ENCODE measurements at places on chromosomes 16 and 17. TPM values are rescaled to one million over a fixed set of nuclear protein-coding genes. Genes with fewer than 3 reads are reported as not detected.

DNA sequence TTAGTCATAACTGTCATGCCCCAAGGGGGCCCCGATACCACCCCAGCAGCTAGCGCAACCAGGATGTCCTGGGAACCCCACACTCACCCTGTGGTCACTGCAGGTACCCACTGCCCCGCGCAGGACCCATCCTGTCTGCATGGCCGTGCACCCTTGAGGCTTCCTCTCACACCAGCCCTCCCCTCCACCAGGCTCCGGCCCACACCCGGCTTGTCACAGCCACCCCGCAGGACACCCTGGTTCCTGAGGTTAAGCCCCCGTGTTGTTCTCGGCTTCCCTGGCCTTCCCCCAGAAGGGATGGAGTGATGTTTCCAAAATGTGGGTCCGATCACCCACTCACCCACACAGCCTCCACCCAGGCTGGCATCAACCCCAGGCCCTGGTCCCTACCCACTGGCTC, 7.5 kb downstream of the DNASE1L2 start:
- DNase-seq: no peak

GRCh38 chr16:69564845-69565670, 708 bp upstream of the NFAT5 start:
- DNase-seq: no peak

- no peak for DNase-seq
Observed at GRCh38 chr17:973053-973452, 6.5 kb downstream of the NXN start.

DNA sequence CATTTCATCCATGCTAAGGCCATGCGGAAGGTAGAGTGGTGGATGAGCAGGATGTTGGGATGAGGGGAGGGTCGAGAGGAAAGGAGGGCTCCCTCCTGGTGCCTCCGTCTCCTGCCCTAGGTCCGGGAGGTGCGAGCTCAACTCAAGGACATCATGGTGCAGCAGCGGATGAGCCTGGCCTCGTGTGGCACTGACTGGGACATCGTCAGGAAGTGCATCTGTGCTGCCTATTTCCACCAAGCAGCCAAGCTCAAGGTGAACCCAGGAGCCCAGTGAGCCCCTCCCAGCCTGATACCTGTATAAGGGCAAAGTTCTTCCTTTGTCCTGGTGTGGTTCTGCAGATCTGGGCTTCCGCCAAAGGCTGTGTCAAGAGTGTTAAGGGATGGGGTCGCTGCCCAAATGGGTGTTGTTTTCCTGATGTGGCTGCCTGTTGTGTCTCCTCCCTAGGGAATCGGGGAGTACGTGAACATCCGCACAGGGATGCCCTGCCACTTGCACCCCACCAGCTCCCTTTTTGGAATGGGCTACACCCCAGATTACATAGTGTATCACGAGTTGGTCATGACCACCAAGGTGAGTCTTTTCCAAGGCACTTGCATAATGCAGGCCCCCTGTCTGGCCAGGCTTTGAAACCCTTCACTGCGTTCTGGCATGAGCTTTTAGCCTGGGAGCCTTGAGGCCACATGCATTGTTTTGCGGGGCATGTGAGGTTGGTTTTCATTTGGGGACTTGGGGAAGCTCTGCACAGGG, 14.9 kb downstream of the DHX38 start:
- DNase-seq: no peak

DNA sequence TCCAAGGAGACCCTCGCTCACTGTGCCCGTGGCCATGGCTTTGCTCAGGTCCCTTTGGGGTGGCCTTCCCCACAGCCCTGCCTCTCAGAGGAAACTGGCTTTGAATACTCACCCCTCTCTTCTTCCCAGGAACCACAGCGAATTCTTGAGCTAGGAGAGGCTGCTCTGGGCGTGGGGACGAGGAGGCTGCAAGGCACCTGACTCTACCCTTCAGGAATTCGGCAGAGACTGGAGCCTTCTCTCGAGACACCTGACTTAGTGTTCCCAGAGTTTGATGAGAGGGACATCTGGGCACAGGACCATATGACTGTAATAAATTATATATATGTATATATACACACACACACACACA, 6.2 kb downstream of the LLGL2 start:
- DNase-seq: no peak

DNA sequence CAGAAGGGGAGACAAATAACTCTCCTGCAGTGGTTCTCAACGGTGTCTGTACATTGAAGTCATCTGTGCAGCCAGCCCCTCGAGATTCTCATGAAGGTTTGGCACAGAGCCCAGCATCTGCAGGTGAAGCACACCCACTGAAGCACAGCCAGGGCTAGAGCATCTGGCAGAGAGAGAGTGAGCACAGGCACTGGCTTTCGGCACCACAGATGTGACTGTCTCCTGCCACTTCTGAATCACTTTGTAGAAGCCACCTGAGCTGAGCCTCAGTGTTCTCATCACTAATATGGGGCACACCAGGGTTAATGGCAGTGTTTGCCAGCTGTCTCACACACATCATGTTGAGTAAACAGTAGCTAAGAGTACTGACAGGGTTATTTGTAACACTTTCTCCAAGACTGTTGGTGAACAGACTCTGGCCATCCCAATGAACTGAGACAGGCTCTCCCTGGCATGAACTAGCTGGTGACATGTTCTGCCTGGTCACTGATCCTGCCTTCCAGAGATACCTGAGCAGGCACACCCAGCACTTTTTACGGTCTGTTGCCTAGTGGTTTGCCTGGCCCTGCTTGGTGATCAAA, 10.9 kb downstream of the HSPB9 start:
- no peak for DNase-seq

- no peak for DNase-seq
Observed at GRCh38 chr17:79541056-79541850, 69.6 kb downstream of the RBFOX3 start.

DNA sequence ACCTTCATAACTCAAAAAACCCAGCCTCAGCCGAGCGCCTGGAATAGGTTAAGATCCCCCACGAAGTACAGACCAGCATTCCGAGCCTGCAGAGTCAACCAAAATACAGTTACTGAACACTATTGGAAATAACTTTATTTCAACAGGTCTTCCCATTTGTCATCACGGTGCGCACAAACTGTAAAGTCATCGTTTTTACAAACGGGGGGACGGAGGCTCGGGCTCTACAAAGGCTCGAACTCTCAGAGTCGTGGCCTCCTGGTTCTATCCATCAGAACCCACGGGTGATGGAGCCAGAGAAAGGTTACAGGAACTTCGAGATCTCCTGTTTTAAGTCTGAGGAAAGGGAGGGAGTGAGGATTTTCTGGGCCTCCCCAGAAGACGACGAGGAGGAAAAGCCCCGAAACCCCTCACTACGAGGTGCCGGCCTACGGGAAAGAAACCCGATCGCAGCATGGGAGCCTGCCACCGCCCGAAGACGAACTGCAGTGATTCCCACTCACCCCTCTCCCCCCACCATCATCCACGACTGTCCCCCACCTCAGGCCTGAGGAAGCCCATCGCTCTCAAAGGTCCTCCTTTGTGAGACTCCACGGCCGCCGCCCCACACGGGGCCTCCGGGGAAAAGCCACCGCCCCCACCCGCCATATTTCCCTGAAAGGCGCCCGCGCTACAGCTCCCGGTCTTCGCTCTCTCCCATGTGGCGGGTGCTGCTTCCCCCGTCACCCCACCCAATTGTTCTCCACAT, 917 bp downstream of the YWHAE start:
- no peak for DNase-seq

DNA sequence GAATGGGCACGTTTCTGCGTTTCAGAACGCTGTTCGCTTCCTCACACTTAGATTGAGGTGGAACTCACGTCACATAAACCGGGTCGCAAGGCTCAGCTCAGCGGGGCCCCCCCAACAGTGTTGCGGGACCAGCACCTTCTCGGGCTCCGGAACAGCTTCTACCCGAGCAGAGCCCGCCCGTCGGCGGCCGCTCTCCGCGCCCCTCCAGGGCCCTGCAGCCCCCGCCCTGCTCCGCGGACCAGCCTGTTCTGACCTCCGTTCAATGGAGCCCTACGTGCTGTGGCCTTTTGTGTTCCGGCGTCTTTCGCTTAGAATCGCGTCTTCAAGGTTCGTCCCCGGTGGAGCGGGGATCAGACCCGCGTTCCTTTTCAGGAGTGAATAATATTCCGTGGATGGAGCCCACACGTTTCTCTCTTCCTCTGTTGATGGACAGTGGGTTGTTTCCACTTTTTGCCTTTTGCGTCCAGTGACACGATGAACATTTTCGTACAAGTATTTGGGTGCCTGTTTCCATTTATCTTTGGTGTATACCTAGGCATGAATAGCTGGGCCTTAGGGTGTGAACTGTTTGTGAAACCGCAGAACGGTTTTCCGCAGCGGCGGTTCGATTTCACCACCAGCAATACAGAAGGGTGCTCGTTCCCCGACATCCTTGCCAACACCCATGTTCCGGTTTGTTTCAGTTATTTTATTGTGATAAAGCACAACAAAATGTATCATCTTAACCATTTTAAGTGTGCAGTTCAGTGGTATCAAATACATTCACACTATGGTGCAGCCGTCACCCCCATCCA, 2.3 kb upstream of the SLC22A31 start:
- no peak for DNase-seq

DNA sequence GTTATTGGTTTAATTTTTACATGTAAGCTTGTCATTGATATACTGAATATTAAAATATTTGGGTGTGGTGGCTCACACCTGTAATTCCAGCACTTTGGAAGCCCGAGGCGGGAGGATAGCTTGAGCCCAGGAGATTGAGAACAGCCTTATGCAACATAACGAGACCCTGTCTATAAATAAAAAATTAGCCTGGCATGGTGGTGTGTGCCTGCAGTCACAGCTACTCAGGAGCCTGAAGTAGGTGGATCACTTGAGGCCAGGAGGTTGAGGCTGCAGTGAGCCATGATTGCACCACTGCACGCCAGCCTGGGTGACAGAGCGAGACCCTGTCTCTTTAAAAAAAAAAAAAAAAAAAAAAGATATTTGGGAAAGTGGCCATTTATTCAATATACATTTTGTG, 32.3 kb downstream of the NFAT5 start:
- no peak for DNase-seq

GRCh38 chr16:75555213-75555706, 792 bp downstream of the TMEM231 start:
- DNase-seq: peak; percentile 67

DNA sequence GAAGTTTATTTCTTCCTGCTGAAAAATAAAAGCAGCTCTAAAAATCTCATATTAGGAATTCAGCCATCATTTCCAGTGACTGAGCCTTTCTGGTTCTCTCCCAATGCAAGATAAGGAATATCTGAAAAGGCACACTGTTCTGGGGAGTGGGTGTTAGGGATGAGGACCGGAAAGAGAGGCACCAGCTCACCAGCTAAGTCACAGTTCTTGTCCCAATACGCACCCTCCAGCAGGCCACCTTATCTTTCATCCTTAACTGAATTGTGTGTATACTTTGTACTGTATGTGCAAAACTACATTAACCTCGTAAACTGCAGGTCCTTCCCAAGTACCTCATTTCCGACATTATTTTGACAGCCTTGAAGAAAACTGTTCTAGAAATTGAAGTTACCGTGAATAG, 11.0 kb downstream of the AMFR start:
- DNase-seq: no peak

DNA sequence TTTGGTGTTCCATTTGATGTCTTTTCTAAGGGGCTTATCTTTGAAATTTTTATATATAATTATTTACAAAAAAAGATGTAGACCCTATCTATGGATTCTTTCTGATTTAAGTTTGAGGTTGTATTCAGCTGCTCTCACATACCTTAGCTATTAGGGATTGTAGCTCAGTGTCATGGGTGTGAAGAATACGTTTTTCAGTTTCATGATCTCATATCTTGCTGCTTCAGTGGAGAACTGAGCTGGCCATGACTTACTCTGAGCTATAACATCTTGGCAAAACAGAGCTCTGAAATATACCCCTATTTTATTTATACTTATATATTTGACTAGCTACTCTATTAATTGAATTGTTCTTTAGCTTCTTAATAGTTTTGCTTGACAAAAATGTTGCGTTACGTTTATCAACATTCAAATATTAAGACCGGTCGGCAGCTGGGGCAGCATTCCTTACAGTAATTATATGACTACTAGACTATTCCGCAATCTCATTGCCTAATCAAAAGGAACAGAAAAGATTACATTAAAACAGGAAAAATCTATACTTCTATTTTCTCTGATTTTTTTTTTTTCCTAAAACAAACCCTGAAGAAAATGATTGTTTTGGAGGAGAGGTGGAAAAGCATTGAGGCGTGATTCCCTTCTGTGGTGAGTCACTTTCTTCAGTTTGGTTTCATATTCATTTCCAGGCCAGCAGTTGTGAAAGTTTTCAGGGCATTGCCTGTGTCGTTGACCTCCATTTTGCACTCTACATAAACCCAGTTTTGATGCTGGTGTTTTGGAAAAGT, 24.1 kb upstream of the KRT24 start:
- no peak for DNase-seq

- DNase-seq: no peak
Observed at GRCh38 chr17:50426814-50427787, 1.1 kb downstream of the ACSF2 start.

- DNase-seq: no peak
Observed at GRCh38 chr17:57455063-57455914, 199.0 kb downstream of the MSI2 start.

DNA sequence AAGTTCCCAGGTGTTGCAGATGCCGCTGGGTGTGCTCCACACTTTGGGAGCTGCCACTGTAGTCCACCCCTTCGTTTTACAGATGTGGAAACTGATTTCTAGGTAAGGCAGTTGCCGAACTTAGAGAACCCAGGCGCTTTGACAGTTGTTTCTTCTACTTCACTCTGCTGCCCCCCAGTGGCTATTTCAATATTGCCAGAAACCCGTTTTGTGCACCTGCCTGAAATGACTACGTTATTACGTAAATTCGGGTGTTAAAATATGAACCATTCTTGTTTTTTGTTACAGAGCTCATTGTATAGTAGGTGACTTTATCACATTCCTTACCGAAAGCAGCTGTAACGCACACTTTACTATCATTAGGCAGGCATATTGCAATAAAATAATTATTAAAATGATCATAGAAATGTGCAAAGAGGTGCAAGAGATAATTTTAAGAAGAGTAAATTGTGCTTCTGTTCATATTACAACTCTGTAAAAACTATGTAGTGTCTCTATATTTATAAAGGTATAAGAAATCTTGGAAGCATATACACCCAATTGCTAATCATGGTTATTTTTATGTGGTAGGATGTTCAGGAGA, 44.9 kb downstream of the OTOA start:
- peak; percentile 51 for DNase-seq

DNA sequence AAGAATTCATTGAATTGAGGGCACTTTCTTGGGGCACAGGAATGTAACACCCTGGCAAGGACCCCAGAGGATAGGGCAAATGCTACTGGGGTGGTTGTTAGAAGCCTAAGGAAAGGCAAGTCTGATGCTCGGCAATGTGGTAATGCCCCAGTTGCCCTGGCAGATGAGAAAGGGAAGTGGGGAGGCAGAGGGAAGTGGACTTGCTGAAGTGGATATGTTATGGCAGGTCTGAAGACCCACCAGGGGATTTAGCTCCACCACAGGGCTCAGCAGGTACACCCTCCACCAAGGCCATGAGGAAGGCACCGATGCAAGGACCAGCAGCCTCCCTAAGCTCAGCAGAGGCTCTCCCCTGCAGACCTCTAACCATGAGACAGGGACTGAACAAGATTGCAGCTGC, 184.8 kb downstream of the IRX5 start:
- DNase-seq: no peak

Gene CCL14
- not detected for total RNA-seq

Gene CX3CL1
- total RNA-seq: 21.8 TPM

Gene KCNJ16
- total RNA-seq: not detected

Gene TMEM114
- total RNA-seq: not detected

Gene ZCCHC14
- total RNA-seq: 35.0 TPM

Gene SAT2
- total RNA-seq: 74.8 TPM

Gene PRSS33
- 0.59 TPM for total RNA-seq
